Endothelial cell (in vitro differentiated cells): ENCODE measurements at places on chromosomes 7 and 10.

- no peak for DNase-seq
These were observed 23.1 kb upstream of the C10orf71 start for GRCh38 chr10:49275896-49276295.

DNA sequence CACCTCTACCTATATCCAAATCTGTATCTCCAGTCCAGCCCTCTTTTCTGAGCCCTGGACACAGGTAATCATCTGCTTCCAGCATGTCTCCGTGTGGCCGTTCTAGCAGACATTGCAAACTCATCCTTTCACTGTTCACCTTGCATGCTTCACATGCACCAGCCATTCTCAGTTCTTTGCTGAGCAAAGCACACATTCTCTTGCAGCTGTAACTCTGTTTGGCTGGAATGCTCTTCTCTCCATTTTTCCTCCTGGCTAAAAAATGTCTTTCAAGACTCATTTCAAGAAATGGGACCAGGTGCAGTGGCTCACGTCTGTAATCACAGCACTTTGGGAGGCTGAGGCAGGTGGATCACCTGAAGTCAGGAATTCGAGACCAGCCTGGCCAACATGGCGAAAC, 40.3 kb upstream of the NRF1 start:
- DNase-seq, result no peak

GRCh38 chr7:91185771-91186170, 78.5 kb upstream of the FZD1 start:
- DNase-seq, result no peak

GRCh38 chr10:94043431-94043990, 49.8 kb downstream of the PLCE1 start:
- no peak for DNase-seq

GRCh38 chr10:121926671-121927317, 1.0 kb downstream of the ATE1 start:
- DNase-seq, result no peak

DNA sequence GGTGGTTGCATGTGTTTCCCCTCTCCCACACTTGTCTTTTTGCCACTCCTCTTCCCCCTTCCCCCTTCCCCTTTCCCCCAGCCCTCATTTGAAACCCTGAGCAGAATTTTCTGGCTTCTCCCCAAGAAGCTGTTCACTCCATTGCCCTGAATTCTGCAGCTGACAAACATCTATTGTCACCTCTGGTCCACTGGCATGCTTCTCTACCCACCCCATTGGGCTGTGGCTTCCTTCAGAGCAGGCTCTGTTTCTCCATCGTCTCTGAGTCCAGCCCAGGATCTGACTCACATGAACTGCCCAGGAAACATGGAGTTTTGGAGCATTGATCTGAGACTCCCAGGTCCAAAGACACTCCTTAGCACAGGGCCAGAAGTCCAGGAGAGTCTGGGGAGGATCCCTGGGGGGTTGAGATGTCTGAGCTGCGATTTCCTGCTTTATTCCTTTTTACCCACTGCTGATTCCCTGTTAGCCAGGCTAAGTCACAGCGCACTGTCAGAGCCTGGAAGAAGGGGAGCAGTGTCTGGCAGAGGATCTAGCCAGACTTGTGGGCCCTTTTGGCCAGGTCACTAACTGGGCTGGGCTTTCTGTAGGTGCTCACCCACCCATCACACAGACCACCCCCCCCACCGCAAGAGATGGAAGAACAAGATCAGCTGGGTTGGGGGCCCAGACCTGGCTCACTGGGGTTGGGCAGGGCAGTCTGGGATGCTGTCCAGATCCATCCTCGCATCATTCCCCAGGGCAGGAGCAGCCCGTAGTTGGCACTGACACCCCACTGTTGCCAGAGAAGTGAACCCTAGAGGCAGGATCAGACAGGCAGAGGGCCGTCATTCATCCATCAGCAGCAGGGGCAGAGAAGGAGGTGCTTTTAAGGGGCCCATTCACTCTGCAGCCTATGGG, 3.5 kb downstream of the CHAT start:
- DNase-seq, result no peak

GRCh38 chr10:65949526-65949925, 976.3 kb upstream of the LRRTM3 start:
- DNase-seq, result no peak

GRCh38 chr10:48900371-48900801, 39.3 kb downstream of the LRRC18 start:
- no peak for DNase-seq

DNA sequence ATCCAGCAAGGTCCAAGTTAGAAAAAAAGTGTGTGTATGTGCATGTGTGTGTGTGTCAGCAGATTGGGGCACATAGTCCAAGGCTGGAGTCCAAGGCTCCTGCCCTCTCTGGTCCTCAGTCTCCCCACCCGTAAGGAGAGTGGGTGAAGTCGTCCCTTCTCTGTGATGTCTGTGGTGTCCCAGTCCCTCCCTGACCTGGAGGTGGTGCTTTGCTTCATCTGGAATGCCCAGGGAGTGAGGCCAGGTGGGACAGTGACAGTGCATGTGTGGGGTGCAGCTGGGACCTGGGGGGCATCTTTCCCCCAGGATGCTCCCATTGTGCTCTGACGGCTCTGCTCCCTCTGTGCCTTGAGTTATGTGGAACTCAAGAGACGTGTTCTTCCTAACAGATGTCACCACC, 18.0 kb downstream of the AQP1 start:
- DNase-seq, result no peak

GRCh38 chr7:36682102-36682501, 42.2 kb downstream of the AOAH start:
- no peak for DNase-seq

DNA sequence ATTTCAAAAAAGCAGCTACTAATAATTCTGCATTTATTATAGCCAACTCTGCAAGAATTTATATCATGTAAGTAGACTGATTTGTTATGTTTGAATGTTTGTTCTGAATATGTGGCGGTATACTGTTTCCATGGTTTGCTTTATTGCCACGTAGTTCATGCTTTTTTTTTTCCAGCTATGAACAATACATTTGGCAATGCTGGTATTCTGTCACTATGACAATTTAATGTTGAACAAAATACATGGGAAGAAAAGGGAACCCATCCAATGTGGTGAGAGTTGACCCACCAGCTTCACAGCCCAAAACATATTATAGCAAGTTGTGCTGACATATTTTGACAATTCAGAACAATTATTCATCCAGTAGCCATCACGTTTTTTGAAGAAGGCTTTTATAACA, 145.6 kb downstream of the CCDC71L start:
- DNase-seq, result no peak

DNA sequence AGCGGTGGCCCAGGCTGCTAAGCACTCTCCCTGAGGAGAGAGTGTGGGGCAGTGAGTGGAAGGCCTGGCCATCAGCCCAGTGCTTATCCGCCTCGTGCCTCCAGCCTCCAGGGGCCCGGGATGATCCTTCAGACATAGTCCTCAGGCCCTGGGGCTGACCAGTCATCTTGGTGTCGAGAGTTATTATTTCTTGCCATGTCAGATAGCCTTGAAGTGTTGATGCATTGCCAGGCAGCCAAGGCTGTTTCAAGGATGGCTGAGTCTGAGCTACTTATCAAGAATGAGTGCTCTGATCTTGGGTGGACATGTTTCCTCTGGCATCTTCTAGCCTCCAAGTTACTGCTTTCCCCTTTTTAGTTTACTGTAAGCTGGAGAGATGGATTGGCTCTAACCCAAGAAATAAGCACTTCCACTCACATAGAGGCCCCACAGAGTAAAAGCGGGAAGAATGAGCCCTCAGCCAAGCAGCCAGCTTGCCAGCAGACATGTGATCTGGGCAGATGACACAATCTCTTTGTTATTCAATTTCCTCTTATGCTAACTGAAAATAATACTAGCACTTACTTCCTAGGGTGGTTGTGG, 136.5 kb upstream of the NAMPT start:
- DNase-seq, result no peak

DNA sequence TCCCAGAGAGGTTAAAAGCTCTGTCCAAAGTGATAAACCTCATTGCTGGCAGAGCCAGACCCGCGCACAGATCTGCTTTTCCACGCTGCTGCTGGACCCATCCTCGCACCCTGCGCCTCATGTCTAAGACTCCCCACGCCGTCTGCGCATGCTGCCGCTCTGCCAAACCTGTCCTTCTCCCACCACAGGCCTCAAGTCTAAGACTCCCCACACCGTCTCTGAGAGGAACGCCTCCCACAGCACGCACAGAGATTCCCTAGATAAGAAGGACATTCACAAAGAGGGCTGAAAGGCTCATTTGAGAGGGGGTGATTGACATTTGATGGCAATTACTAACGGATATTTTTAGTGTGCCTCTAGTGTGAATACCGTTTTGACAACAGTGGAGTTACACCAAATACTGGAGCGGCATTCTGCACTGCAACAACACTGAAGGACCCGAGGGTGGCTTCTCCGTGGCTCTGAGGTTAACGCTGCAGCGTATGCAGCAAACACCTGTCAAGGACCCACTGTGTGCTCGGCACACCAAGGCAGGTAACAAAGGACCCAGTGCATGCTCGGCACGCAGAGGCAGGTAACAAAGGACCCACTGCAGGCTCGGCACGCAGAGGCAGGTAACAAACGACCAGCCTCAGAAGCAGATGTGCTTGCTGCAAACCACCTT, 231.4 kb downstream of the DNAJB6 start:
- no peak for DNase-seq

GRCh38 chr7:25842201-25842733, 309.7 kb upstream of the NFE2L3 start:
- DNase-seq, result no peak

- no peak for DNase-seq
These were observed 706.0 kb upstream of the AUTS2 start for GRCh38 chr7:68892236-68892635.

DNA sequence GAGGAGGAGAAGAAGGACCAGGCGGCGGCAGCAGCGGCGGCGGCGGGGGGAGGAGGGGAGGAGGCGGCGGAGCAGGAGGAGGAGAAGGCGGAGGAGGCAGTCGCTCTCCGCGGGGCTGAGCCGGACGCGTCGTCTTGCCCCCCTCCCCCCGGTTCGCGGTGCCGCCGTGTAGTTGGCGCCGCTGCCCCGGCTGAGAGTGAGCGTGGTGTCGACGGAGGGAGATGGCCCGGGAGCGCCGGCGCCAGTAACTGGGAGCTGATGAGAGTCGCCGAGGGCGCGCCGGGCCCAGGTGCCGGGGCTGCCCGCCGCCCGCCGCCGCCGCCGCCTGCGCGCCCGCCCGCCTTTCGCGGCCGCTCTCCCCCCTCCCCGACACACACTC, 257 bp downstream of the WAC start:
- DNase-seq, result no peak

DNA sequence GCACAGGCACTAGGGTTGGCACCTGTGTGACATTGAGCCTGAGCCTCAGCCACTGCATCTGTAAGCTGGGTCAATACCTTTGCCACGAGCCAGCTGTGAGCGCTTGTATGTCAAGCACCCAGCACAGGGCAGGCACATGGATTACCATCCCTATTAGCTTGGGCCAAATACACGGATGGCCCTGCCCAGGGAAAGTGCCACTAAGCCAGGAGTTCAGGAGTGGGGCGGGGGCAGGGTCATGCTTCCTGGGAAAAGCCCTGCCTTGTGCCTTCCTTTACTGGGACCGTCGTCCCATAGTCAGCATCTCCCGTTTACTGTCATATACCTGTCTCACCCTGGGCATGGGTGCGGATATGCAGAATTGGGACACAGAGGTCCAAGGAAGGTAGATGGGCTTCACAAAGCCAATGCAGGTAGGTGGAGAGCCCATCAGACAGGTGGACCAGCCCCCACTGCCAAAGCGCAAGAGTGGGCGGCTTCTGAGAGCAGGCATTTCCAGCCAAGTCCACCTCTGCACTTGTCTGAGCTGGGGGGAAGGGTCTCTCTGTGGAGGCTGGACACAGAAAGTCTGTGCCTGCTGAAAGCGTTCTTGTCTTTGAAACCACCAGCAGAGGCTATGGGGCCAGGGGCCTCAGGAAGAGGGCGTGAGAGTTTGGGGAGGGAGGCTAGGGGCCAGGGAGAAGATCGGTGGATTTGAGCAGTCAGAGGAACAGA, 72.6 kb downstream of the VWA2 start:
- DNase-seq, result no peak
